ENCODE measurements at places on chromosomes 5 and 9.

- DNase-seq, result no peak
Measured at GRCh38 chr5:154058055-154059038, 19.6 kb downstream of the MFAP3 start.

DNA sequence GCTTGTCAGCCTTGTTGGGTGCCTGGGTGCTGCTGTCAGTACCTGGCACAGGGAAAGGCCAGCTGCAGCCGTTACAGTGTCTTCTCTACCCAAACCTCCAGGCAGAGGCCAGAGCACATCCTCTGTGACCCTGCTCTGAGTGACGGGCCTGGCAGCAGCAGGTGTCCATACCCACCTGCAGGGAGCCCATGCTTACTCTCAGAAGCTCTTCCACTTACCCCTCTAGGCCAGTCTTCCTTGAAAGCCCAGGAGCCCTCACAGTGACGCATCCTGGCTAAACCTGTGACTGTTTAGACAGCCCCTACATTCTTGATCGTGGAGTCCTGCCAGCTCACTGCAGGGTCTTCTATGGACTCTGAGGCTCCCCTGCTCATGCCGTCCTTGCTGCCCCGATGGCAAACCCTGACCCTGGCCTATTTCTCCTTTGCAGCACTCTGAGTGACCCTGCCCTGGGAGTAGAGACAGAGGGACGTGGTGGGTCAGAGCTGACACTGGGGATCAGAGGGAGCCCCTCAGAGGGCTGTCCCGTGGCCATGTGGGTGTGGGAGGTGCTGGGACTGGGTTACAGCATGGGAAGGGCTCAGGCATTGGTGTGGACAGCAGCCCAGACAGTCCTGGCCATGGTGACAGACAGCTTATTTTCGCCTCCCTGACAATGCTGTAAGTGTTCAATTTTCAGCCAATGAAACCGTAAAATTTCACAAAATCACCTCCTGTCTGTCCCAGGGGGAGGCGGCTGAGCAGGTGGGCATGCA is 67.6 kb upstream of the RNF130 start:
- DNase-seq, result no peak

DNA sequence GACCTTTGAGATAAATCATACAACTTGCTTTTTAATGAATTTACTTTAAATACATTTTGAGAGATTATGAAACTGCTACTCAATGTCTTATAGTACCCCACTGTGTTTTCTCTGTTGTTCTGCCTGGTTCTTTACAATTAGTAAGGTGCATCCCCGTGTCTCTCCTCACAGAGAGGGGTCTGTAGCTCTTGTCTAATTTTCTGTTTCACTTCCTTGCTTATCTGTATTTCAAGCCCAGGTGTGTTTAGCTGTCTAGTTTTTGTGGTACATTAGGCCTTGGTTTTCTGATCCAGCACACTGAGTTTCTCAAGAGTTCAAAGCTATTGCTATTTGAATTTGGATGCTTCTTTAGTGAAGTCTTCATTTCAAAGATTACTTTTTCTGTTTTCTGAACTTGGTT is 105.1 kb downstream of the MAST4 start:
- DNase-seq, result no peak

- DNase-seq, result no peak
Measured at GRCh38 chr9:87276327-87276841, 221.3 kb upstream of the DAPK1 start.

GRCh38 chr5:181192337-181193046 is 12.5 kb downstream of the TRIM7 start:
- DNase-seq, result no peak

- no peak for DNase-seq
Measured at GRCh38 chr9:135732569-135733257, 30.7 kb downstream of the KCNT1 start.

DNA sequence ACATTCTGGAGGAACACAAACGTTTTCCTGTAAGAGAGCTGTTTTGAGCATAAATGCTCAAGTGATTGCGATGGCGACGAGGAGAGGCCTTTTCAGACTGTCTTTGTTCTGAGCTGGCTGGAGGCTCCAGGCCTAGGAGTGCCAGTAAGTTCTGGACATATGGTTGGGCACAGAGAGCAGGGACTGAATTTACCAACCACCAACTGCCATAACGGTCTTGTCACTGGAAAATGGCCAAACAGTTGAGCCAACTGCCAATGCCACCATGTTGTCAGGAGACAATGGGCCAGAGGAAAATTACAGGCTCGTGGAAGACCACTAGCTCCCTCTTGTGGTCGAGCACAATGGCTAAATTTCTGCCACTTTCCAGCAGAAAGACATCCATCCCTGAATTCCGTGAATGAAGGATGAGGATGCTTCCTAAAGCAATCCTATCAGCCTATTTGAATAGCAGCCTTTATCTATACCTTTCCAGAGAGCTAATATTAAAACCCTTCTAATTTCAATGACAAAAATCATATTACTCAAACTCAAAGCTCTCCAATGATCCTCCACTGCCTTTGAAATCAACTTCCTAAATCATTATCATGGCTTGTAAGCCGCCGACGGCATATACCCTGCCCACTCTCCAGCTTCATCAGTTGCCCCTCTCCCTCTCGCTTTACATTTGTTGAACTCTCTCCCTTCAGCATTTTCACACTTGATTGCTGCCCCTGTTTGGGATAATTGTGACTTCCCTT is 66.9 kb upstream of the GLIS3 start:
- no peak for DNase-seq

- no peak for DNase-seq
Measured at GRCh38 chr9:20219437-20219836, 402.9 kb downstream of the MLLT3 start.

DNA sequence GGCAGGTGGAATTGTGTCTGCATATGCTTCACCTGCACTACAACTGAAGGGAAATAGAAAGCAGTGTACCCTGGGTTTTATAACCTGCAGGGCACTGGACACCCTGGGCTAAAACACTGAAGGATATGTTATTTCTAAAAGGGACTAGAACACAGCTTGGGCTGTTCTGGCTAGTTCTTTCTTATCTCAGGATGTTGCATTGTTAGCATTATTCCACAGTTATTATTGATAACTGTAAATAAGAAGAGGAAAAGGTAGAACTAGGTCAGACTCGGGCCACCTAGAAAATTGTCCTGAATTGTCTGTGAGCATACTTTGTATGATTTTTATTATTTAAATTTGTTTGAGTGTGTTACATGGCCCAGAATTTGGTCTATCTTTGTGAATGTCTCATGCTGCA is 493.9 kb upstream of the CDH9 start:
- DNase-seq, result no peak

- no peak for DNase-seq
Measured at GRCh38 chr5:91271999-91272398, 111.1 kb downstream of the ARRDC3 start.

GRCh38 chr9:100605405-100605804 is 27.5 kb downstream of the CAVIN4 start:
- no peak for DNase-seq

DNA sequence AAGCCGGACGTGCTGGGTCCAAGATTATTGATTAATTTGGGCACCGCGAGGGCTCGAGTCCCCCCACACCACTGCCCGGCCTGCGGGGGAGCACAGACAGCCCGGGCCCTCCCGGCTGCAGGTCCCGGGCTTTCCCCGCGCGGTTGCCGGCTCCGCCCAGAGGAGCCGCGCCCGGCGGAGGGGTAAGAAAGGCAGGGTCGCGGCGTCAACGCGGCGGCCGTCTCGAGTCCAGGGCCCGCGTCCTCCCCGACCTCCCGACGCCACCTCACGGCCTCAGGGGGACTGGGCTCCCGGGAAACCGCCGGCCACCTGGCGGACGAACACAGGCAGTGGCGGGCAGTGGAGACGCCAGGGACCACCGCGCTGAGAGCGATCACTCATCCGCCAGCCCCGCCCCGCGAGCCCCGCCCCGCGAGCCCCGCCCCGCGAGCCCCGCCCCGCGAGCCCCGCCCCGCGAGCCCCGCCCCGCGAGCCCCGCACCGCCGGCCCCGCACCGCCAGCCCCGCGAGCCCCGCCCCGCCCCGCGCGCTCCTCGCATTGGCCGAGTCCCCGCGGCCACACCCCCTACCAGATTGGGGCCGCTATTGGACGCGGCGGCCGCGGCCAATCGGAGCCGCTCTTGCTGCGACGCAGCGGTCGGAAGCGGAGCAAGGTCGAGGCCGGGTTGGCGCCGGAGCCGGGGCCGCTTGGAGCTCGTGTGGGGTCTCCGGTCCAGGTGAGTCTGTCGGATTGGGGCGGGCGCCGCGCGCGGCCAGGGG is at the start of gene MRPL41:
Gene MRPL41, plus strand, starts transcription at position 616 of the 758 bp plus-strand sequence. CDS start 203 bp downstream, outside the sequence.
- peak; percentile 91 for DNase-seq

- DNase-seq, result no peak
Measured at GRCh38 chr5:179294131-179294780, 51.0 kb downstream of the ADAMTS2 start.

- no peak for DNase-seq
Measured at GRCh38 chr5:59180515-59180914, 597.6 kb downstream of the RAB3C start.

- no peak for DNase-seq
Measured at GRCh38 chr9:137785704-137786161, 91.8 kb upstream of the CACNA1B start.

DNA sequence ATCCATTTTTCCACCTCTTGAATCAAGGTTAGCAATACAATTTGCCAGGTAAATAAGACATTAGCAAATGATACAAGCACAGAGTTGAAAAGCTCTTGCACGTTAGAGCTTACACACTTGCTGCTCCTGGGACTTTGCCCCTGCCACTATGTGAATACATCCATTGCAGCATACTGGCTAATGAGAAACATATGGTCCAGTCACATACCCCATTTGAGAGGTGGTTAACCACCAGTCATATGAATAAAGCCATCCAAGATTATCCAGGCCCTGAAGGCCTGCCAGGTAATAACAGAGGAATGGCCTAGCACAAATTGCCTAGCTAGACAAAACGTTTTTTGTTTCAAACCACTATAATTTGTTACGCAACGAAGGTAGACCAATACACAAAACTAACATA is 45.8 kb upstream of the FTMT start:
- DNase-seq, result no peak

DNA sequence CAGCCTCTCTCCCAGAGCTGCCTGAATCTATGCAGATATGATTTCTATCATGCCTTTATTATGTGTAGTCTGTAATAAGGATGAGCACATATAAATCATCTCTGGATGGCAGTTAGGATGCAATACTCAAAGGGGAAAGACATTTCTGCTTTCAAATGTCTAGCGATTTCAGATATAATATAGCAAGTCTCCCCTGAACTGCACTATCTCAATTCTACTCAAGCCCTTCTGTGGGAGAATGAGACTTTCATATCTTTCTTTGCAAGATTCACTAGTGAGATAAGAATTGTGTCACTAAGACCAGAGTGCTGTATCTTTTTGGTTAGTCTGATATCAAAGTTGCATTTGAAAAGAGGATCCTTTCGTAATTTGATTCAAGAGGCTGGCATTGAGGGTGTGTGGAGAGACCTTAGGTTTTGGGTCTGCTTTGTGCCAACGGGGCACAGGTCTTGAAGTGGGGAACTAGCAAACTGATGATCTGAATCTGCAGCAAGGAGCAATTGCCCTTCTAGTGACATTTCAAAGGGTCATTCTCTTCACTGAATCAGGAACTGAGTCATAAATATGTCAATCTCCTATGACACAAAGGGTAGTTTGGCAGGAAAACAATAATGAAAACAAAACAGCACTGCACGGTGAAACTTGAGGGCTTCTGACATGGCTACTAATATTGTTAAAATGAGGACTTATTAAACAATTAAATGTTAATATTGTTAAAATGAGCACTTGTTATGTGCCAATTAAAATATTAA is 305.5 kb upstream of the CLINT1 start:
- DNase-seq, result no peak

DNA sequence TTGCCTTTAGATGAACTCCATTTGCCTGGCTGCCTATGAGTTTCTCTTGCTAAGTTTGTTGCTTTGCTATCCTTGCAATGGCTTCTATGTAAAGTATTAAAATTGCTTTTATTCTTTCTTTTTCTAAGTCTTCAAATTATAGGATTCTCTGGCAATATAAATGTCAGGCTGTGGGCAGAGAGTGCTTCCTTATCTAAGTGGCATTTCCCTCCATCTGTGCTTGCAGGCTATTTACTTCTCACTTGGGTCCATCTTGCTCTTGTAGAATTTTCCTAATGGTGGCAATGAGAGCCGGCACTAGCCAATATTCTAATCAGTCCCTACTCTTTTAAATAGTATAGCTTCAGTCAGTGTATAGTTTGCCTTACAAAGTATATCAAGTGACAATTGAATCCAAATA is 63.3 kb downstream of the FAM174A start:
- no peak for DNase-seq

- DNase-seq, result no peak
Measured at GRCh38 chr9:37374892-37375291, 47.6 kb upstream of the GRHPR start.

DNA sequence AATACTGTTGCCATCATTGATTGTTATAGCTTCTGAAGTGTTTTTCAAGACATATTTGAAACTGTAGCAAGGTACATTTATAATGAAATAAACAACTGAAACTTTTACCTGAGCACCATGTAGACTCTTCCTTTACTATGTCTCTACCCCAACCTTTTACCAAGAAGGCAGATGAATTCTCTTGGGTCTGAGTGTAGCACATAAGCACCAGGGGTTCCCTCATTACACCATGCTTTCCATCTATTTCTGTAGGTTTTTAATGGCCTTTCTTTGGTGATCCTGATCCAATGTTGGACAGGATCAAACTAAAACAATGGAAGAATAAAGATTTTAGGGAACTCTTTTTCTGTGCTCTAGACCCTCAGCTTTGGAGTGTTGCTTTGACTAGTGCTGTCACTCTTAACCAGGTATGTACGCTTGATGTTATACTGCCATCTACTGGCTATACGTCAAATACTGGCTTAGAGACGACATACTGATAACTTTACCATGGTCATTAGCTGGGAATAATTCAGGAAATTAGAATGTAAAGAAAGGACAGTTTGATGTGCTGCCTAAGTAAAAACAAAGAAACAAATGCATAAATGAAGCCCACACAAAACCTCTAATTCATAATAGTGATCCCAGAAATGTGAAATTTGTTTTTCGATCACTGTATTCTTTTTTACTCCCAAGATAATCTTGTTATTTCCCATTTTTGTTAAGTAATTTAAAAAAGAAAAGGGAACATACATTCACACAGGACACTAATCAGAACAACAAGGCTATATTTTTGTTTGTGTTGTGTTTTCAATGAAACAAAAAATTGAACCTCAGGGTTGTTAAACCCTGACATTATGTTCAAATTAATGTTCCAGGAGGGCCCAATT is 30.7 kb downstream of the IFNW1 start:
- no peak for DNase-seq

GRCh38 chr9:117744856-117745389 is 40.7 kb downstream of the TLR4 start:
- DNase-seq, result no peak

- no peak for DNase-seq
Measured at GRCh38 chr9:88803546-88804253, 187.6 kb upstream of the S1PR3 start.

GRCh38 chr5:15734058-15734457 is 234.1 kb downstream of the FBXL7 start:
- no peak for DNase-seq

GRCh38 chr9:124257844-124258606 is at the start of gene NEK6:
Gene NEK6 (plus strand): TSS chr9:124257949. CDS start chr9:124301965, 44,016 bp downstream.
- DNase-seq, result no peak

GRCh38 chr5:83197326-83197967 is 120.1 kb downstream of the XRCC4 start:
- no peak for DNase-seq

- no peak for DNase-seq
Measured at GRCh38 chr5:151178777-151179488, 21.4 kb upstream of the ANXA6 start.
